ENCODE measurements at places on chromosomes 3 and 15.

GRCh38 chr15:50046867-50047266 is 72.2 kb downstream of the ATP8B4 start:
- DNase-seq, result no peak

- DNase-seq, result no peak
Measured at GRCh38 chr3:11310258-11310657, 38.1 kb downstream of the ATG7 start.

- no peak for DNase-seq
Measured at GRCh38 chr15:45906230-45906629, 271.4 kb downstream of the SQOR start.

- DNase-seq, result no peak
Measured at GRCh38 chr15:73683257-73683776, 866 bp upstream of the CD276 start.

GRCh38 chr15:31207246-31207645 is 105.7 kb upstream of the TRPM1 start:
- DNase-seq, result no peak

All from hematopoietic multipotent progenitor cell treated with erythropoietin and hydrocortisone succinate and interleukin-3 and kit ligand, for 8 days (in vitro differentiated cells).